ENCODE measurements at places on chromosomes 3 and 15.

DNA sequence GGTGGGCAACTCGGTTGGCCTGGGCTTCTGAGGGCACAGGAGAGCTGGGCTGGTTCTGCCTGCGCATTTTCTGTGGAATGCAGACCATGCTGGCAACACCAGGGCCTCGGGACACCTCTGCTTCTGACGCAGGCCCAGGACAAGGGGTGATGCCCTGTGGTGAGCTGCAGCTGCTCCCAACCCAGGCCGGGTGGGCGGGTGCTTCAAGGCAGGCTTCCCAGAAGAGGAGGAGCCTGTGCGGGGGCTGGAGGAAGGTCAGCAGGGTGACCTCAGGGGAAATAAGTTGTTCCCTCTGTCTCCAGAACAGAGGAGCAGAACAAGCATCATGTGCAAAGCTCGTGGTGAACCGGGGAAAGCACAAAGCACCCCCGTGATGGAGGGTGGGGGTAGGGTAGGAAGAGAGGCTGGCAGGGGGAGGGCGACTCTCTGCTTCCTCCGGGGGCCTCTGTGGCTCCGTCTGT is 11.0 kb upstream of the PLXNA1 start:
- DNase-seq, result peak; percentile 88

DNA sequence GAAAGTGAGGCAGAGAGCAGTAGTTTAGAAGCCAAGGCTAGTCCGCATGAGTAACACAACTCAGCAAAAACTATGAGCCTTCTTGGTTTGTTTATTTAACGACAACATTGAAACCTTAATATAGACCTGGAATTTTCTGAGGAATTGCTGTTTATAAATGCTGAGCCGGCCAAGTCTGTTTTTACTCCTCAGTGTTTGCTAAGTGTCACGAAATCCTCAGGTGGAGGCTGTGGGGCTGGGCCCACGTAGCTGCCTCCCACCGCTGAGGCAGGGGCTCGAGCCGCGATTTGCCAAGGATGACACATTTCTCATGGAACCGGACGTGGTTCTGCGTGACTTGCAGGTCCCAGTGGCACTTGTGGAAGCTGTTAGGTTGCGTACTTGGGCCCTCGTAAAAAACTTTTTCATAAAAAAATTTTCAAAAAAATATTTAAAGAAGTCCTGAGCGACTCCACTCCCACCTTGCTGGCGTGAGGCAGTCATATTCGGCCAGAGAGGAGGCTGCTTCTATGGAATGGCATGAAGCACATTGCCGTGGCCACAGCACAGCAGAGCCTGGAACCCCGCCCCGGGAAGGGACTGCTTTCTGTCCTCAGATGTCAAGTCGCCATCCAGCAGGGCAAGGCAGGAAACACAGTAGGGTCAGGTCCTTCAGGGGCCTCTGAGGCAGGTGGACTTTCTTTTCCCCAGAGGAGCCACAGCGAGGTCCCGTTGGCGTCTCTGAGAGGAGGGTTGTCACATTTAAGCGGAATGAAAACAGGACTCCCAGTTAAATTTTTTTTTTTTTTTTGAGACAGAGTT is 64.8 kb upstream of the PCSK6 start:
- no peak for DNase-seq

GRCh38 chr3:123046262-123047061 is 18.9 kb upstream of the SEMA5B start:
- DNase-seq, result no peak

DNA sequence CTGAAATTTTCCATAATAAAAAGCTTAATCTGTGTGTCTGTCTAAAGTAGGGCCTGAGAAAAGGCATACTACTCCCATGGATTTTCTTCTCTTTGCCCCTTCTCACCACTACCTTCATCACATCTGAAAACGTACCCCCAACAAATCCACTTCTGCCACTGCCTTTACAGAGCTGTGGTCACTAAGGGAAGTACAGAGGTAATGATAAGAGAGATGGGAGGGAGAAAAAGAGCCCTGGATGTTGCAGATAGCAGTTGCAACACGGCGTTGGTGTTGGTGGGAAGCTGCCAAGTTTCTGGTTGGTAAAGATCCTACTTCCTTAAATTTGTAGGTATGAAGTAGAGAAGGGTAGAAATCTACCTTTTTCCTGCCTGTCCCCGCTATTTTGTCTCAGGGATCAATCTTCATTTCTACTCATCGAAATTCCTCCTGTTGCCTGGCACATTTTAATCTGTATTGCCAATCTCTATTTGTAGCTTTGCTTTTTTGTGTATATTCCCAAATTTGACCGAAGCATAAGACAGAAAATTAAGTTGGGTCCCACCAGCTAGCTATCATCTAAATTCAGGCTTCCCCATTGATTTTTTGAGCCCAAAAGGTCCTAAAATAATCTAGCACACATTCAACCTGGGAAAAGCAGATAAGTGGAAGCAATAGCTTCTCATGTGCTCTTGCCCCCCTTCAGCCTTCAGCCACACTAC is 102.9 kb downstream of the TFDP2 start:
- no peak for DNase-seq

- no peak for DNase-seq
These were observed 28.1 kb upstream of the GHSR start for GRCh38 chr3:172476347-172476746.

DNA sequence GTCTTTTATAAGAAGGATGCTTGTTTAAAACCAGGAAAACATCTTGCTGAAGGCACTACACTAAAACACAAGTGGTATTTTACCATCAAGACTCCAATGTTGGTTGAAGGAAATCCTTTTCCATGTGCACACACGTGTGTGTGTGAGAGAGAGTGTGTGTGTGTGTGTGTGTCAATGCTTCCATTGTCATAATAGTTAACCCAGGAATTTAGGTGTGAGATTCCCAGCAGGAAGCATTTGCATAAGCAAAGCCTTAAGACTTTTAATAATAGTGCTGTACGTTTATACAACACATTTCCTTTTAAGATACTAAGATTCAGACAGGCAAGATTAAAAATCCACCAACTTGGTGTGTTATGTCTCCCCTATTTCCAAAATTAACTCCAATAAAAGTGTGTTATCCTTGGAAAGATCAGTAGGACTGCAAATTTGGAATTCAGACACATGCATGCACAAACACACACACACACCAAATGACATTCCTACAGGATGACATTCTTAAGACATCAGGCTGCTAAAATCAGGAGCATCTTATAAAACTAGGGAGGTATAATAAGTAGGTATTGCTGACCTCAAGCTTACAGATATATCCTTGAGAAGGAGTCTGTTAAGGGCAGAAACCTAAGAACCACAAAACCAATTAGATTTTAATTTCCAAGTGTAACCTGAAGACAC is 18.3 kb downstream of the LMCD1 start:
- no peak for DNase-seq

DNA sequence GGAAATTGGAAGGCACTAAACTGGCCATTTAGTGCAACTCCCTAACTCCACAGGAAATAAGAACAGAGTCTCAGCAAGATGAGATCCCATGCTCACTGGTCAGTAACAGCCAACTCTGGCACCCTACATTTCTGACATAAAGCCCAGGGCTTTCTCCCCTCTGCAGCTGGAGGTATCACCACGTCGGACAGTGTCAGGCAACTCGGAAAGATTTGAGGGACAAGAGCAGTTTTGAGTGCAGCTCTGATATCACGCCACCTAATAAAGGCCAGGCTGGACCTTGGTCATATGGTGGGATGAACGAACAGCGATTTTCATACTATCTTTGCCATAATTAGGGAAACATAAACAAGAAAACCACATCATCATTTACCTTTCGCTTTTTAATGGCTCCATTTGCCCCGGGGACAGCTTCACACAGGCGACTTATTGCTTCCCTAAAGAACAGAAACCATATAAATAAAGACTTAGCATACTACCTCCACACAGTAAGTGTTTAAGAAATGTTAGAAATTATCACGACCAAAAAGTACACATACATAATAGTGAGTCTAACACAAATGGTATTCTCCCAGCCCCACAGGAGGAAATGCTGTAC is 12.5 kb downstream of the EID1 start:
- DNase-seq, result no peak

- no peak for DNase-seq
These were observed 28.1 kb downstream of the ANXA2 start for GRCh38 chr15:60369696-60370095.

GRCh38 chr15:58268746-58269267 is 130.6 kb downstream of the AQP9 start:
- no peak for DNase-seq

GRCh38 chr15:74060251-74060650 is 22.1 kb downstream of the GOLGA6A start:
- no peak for DNase-seq

GRCh38 chr15:92247649-92248242 is 145.9 kb upstream of the ST8SIA2 start:
- DNase-seq, result no peak

GRCh38 chr3:178966299-178967176 is 105.1 kb downstream of the ZMAT3 start:
- no peak for DNase-seq

- peak; percentile 65 for DNase-seq
These were observed 10.7 kb upstream of the TRAK1 start for GRCh38 chr3:42080453-42080872.

GRCh38 chr15:45919806-45920205 is 285.0 kb downstream of the SQOR start:
- DNase-seq, result peak; percentile 60

GRCh38 chr3:48468329-48468731 is 21.8 kb downstream of the ATRIP start:
- DNase-seq, result no peak

GRCh38 chr3:14455571-14456317 is 53.3 kb downstream of the SLC6A6 start:
- DNase-seq, result no peak

DNA sequence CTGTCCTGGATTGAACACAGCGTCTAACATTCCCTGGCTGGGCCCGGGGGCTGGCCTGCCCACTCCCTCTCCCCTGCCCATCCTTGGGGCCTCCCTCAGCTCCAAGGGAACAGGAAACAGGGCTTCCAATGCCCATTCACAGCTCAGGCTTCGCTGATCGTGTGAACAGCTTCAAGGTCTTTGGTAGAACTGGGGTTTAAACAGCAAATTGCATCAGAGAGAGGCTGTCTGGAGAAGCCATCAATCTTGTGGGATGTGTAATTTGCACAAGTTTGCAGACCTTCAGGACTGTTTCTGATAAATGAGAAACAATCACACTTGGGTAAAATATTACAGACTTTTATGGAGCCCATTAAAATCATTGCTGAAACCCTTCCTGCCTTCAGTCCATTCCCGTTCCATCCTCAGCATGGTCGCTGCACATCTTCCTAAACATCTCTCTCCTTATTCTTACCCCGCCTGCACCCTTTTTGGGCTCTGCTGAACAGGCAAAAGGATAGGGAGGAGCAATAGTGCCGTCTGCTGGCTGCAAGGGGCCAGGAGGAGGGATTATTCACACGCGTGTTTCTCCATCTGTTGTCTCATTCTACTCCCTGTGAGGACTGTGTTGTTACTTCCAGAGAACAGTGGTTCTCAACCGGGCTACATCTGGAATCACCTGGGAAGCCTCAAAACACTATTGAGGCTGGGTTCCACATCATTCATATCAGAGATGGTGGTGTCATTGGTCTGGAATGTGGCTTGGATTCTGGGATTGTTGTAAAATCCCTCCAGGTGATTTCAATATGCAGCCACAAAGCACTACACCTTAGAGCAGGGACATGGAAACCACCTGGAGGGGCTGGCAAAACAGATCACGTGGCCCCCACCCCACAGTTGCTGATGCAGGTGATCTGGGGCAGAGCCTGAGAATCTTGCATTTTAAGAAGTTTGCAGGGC is 116.3 kb downstream of the CLSTN2 start:
- no peak for DNase-seq

DNA sequence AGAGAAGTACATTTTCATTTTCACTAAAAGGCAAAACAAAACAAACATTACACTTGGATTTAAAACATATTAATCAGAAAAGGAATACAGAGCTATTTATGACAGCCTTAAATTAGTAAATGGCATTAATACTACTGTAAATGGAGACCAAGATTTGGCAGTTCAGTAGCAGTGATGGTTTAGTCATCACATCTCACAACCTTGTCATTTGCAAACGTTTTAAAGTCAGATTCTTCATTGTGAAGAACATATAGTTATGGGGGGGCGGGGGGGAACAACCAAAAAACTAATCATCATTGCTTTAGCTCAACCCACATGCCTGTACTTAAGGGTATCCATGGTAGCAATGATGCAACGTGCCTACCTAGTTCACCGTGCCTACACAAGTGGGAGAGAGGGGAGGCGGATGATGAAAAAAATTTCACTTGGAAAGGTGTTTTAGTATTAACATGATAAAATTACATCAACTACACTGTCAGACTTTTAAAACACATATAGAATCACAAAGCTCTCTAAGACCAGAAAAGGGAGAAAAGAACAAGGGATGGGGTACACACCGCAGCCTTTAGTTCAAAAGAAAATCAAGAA is 40.1 kb downstream of the DLG1 start:
- DNase-seq, result no peak

DNA sequence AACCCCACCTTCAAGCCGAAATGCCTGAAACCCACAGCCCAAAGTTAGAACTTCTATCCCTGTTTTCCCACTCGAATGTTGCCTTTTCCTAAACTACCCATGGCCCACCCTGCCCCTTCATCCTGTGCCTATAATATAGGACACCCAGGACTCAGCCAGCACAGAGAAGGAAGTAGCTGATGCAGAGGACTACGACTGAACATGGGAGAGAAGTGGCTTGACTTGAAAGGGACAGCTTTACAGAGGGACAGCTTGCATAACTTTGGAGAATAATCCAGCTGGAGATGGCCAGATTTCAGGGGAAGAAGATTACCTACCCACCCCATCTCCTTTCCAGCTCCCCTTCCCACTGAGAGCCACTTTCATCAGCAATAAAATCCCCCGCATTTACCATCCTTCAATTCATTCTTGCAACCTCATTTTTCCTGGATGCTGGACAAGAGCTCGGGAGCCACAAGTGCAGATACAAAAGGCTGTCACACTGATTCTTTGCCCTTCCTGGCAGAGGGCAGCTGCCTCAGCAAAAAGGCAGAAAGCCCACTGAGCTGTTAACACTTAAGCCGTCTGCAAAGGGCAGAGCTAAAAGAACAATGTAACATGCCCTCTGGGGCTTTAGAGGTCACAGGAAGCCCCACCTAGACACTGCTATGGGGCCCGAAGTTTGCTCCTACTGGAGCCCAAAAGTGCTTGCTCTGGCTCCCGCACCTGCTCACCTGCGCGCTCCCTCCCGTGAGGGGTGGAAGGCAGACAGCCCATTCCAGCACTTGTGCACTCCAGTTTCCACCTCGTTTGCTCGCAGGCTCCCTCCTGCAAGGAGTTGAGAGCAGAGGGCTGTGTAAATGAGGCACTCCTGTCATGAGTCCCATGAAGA is 224.0 kb downstream of the TBC1D5 start:
- no peak for DNase-seq

- no peak for DNase-seq
These were observed 932.6 kb downstream of the EPHA3 start for GRCh38 chr3:90039994-90040393.

All from foreskin fibroblast (primary cell).